Forelimb muscle (tissue), 1 donor: ENCODE measurements at places on chromosomes 12 and 14. TPM values are rescaled to one million over a fixed set of nuclear protein-coding genes. Genes with fewer than 3 reads are reported as not detected.

DNA sequence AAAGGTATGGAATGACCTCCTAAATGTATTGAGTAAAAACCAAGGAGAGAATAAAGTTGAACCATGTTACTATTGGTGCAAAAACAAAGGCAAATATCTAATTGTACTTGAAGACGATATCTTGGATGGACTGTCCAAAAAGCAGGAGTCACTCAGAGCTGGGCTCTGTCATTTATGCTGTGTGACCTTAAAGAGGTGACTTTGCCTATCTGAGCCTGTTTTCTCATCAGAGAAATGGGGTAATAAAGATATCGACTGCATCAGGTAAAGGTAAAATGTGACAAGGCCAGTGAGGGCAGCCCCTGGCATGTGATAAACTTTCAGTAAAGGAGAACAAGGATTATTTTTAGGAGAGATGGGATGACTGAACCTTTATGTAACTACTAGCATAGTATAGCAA lies 1.8 kb upstream of the ABCB9 start:
- DNase-seq, result no peak

- DNase-seq, result no peak
These were observed 39.9 kb downstream of the MYO1H start for GRCh38 chr12:109387425-109388166.

- DNase-seq, result no peak
These were observed 140.5 kb downstream of the FOXN3 start for GRCh38 chr14:89276424-89276975.

DNA sequence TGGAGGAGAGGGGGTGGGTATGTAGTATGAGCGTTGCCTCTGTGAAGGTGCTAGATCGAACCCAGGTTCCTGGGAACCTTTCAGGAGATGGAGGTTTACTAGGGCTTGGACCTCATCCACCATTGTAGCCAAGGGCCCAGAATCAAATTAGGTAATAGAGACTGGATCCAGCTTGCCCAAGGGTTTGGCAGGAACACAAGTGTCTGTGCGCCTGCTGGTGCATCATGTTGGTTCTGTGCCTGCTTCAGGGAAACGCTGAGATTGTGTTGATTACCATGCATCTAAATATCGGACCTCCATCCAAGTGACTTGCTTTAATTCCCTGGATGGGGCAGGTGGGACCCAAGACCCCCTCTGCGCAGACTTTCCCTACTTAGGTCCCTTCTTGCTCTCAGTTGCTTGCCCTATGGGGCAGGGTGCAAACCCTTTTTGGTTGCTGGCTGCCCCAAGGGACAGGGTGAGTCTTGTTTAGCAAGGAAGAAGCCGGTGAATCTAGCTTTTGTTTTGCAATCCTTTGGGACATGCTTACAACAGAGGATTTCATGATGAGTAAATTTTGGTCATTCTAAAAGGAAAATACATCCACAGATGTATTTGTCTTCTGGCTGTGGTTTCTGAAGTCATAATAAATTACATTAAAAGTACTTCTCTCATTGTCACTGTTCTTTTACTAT lies 189.8 kb upstream of the PRICKLE1 start:
- DNase-seq, result no peak

GRCh38 chr12:72723732-72724131 lies 451.6 kb downstream of the TRHDE start:
- no peak for DNase-seq

GRCh38 chr14:93735206-93735605 lies 53.1 kb downstream of the PRIMA1 start:
- DNase-seq, result no peak

DNA sequence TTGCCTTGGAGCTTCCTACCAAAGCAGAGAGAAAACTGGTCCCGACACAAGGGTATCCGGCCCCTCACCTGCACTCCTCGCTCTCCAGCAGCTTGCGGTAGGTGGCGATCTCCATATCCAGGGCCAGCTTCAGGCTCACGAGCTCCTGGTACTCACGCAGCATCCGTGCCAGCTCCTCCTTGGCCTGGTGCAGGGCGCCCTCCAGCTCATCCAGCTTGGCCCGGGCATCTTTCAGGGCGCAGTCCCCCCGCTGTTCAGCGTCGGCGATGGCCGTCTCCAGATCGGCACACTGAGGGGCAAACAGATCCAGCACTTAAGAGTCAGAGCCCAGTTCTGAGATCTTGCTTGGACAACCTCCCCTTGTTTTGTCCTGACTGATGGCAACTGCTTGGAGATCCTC lies 13.7 kb downstream of the KRT72 start:
- DNase-seq, result no peak

DNA sequence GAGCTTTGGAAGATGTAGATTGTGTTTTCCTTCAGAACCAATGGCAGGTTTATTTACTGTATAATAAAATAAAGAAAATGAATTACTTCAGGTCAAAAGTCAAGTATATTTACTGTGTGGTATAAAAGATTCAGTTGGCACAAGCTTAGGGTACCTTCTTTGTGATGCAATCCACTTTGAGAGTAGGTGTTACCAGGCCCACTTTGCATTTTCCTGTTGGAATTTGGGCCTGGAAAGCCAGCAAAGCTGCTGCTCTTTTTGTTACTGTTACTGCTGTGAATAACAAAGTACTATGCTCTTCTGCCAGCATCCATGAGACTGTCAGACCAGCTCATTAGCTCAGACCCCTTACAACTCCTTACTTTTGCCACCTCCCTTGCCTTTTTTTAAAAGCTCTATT lies 649.0 kb upstream of the SEL1L start:
- no peak for DNase-seq

GRCh38 chr14:47539031-47539461 lies 136.4 kb downstream of the MDGA2 start:
- peak; percentile 4 for DNase-seq

- DNase-seq, result no peak
These were observed 20.7 kb downstream of the NFKBIA start for GRCh38 chr14:35383569-35384454.

DNA sequence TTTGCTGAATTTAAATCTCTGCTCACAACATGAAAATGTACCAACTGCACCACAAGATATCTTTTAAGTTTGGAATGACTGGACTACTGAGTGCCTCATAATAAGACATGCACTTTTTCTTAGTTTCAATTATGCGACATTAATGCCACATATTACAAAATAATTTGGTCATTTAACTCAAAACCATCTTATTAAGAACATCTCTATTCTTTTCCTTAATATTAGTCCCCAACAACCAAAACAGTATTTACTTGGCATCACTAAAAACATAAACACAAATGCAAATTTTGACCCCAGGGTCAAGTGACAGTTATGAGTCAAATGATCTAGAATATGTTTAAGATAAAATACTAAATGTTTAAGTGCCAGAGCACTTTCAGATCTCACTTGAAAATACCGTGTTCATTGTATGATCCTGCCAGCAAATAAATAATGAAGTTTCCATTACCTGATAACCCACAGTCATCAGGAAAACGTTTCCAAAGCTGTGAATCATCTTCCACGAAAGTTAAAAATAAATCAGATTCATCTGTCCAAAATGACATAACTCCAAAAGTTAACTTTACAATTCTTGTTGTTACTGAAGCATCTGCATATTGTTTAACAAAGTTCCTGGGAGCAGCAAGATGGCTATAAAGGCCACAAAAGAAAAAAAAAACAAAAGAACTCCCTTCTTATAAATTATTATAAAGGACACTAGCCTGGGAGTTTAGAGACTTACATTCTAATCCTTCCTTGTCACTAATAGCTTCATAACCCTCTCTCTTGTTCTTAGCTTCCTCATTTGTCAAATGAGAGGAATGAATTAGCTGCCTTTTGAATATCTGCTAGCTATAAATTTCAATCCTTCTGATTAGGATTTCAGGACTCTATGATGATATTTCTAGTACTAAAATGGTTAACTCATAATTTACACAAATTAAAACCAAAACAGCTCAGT lies 30.5 kb upstream of the AP4S1 start:
- peak; percentile 54 for DNase-seq

GRCh38 chr14:92521058-92521415 lies 7.5 kb downstream of the RIN3 start:
- DNase-seq, result no peak

DNA sequence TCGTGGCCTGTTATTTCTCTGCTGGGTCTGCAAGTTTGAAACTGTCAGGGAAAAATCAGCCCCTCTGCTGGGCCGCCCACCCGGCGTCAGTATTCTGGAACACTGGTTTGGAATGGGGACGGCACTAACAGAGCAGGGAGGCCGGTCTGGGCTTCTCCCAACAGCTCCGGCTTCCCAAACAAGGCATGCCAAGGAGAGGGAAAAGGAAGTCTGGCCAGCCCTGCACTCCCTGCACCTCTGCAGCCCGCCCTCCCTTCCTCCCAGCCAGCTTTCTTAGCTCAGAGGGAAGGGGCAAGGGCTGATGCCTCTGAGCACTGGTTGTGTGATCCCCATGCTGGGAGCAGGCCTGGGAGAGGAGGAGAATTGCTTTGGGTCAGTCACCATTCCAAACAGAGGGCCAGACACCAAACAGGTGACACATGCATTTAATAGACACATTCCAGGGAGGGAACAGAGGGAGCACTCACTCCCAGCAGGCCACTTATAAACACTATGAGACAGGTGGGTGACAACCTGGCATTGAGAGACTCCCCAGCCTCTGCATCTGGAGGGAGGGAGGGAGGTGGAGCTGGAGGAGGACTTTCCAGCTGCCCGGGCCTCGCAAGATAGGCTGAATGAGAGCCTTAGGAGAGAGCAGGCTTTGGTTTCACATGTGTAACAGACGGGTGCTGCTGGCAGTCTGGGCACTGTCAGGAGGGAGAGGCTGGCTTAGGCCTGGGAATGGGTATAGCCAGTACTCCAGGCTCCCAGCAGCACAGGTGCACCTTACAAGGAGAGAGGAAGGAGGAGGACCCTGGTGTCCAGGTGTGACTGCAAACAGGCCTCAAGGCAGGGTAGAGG lies 10.3 kb downstream of the KRT75 start:
- DNase-seq, result no peak

DNA sequence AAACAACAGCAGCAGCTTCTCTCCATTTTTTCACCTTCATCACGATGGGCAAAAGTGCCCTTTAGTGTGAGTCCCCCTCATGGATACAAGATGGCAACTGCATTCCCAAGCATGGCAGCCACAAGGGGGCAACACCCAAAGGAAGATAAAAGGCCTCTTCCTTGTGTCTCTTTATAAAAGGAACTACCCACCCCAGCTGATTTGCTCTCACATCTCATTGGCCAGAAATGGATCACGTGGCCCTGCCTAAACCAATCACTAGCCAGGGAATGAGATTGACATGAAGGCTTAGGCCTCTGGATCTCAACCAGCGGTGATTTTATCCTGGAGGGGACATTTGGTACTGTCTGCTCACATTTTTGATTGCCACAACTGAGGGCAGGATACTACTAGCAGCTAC lies 21.9 kb upstream of the IFT81 start:
- DNase-seq, result no peak

DNA sequence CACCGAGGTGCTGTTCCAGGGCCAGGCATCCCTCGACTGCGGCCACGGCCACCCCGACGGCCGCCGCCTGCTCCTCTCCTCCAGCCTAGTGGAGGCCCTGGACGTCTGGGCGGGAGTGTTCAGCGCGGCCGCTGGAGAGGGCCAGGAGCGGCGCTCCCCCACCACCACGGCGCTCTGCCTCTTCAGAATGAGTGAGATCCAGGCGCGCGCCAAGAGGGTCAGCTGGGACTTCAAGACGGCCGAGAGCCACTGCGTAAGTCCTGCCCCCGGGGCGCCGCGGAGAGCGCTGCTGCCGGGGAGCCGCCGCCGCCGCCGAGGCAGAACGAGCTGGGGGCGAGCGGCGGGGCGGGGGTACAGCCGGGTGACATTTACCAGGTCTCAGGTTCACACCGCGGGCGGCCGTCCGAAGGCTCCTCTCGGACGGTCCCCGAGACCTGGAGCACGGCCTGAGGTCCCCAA lies 1.4 kb downstream of the PLXNC1 start:
- DNase-seq, result no peak

DNA sequence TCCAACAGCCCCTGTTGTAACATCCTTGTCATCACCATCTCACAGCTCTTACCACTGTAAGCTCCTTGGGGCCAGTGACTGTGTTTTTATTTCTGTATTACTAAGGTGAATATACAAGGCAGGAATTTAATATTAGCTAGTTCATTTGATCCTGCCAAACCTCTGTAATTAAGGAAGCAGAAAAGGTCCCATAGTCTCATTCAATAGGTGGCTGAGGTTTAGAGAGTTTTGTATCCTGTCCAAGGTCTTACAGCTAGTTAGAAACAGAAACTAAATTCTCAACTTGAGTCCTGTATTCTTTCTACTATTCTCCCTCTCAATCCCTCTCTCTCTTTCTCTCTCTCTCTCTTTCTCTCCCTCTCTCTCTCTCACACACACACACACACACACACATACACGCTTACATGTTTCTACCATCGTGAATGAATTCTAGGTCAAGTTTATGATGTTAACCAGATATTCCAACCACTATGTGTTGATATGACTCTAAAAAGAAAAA lies 543 bp upstream of the GLIPR1 start:
- DNase-seq, result no peak

DNA sequence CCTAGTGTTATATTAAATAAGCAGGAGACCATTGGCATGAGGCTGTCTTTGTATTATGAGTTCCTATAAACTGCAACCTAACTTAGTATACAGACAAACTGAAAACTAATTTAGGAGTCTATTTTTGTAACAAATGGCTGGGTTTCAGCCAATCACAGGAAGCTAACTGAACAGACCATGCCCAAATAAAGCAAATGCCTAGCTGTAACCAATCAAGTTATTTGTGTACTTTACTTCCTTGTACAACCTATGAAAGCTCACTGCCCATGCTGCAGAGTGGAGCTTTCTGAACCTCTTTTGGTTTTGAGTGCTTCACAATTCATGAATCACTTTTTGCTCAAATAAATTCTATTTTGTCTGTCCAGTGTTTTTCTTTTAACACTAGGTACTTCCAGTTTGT lies 41.6 kb downstream of the GUCY2C start:
- DNase-seq, result no peak

GRCh38 chr14:58501214-58501816 lies 73.8 kb downstream of the KIAA0586 start:
- peak; percentile 50 for DNase-seq

Gene CLMN
- polyA plus RNA-seq, result 2.5 TPM

Gene GRIP1
- 1.1 TPM for polyA plus RNA-seq

Gene IL26
- not detected for polyA plus RNA-seq

Gene HELB
- polyA plus RNA-seq, result 1.9 TPM

Gene OAS2
- polyA plus RNA-seq, result 2.1 TPM

Gene SERPINA6
- polyA plus RNA-seq, result not detected

Gene SLC10A1
- polyA plus RNA-seq, result not detected

Gene KCNA1
- polyA plus RNA-seq, result 1.0 TPM

Gene VPS33A
- polyA plus RNA-seq, result 13.4 TPM

Gene PLCZ1
- 0.16 TPM for polyA plus RNA-seq

Gene FOXA1
- not detected for polyA plus RNA-seq
